ENCODE measurements at places on chromosomes 1 and 21.
A peak's percentile ranks its signal among the peaks of the same experiment; 100 is the strongest.

DNA sequence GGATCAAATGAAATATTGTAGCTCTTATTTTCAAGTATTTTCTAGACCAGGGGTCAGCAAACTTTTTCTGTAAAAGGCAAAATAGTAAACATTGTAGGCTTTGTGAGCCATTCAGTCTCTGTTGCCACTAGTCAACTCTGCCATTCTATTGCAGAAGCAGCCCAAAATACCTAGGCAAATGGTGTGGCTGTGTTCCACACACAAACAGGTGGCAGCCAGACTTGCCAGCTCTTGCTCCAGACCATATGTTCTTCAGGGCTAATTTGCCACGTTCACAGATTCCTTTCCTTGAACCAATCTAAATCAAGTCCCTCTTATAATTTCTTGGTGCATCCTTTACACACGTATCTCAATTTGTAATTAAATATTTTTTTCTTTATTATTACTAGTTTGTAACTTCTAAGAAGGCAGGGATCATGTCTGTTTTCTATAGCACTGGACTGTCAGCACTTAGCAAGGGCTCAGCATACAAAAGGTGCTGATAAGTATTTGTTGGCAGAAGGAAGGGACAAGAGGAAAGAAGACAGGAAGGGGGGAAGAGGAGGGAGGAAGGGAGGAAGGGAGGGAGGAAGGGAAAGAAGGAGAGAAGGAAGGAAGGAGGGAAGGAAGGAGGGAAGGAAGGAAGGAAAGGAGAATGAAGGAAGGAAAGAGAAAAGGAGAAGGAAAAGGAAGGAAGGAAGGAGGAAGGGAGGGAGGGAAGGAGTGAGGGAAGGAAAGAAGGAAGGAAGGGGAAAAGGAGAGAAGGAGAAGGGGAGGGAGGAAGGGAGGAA lies 106.5 kb upstream of the EDEM3 start:
- DNase-seq = no peak

DNA sequence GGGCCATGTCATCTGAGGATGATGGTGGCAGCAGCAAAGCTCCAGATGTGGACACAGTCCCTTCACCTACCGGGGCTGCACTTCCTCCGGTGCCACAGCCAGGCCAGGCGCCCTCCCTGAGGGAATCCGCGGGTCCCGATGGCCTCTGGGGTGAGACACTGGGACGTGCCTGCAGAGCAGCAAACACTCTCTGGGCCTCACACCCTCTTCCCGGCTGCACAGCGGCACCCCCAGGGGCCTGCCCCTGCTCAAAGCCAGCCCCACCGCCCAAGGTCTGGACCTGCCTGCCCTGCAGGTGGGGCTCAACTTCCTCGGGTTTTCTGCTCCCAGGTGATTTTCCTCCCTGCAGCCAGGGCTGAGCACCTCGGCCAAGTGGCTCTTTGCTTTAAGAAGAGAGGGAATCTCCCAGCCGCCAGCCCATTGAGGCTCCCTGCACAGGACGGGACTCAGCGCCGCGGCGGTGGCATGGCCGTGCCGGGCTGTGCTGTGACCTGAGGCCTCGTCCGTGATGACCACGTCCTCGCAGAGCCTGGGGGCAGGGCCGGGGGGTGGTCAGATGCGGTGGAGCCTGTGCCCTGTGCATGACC lies 21.3 kb upstream of the COL18A1 start:
- no peak for DNase-seq

GRCh38 chr1:198361237-198361767 lies 179.2 kb downstream of the ATP6V1G3 start:
- no peak for DNase-seq

DNA sequence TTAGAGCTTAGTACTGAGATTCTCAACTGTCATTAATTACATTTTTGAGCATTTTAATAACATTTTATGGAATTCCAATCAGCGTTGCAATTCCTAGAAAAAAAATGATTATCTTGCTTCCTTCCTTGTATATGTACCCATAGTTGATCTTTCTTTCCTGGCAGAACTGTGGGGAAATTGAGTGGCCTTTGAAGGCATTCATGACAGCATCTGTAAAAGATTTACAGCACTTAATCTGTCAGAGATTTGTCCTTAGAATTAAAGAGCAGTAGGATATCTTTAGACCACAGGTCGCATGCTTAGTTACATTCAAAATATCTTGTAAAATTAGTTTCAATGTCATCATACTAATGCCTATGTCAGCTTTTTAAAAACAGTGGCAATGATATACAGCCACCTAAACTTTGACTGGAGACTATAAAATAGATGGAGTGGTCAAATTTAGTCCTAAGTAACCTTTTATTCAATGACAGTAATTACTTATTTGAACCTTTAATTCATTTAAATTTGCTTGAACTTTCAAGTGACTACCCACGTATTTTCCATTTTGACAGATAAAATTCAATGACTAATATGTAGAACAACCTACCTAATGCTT lies 692.0 kb downstream of the NCAM2 start:
- DNase-seq = no peak

DNA sequence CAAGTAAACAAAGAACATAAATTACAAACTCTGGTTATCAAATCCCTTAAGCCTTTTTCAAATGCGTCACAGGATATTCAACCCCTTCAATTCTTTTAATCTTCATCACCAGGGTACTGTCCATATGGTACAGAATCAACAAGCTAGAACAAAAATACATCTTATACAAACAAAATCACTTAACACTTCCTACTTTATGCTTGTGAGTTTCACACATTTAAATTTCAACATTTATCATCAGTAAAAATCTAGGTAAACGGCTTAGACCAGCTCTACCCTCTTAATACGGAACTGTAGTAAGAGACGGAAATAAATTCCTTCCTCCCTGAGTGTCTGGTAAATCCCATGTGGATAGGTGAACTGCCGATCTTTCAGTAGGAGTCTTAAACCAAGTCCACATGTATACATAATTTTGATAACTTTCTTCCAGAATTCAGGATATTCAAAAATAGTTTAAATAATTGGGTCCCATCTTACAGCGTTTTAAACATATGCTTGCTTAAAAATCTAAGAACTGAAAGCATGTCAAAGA lies 1.0 kb downstream of the CCDC181 start:
- no peak for DNase-seq

GRCh38 chr1:5622412-5622811 lies 369.8 kb downstream of the NPHP4 start:
- no peak for DNase-seq

DNA sequence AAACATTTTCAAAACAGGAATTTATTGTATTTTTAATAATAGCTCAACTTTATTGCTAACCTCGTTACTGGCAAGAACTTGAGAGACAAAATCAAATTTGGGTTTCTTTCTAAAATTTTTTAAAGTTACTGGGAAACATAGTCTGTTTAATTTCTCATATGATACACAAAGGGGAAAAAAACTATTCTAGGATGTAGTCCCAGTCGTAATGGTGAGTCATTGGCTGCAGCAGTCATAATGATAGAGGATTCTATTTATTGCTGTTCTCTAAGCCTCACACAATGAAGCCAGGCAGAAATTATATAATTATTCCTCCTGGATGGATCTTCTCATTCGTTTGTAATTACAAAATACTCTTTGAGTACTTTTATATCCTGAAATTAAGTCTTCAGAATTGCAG lies 326.5 kb upstream of the SGIP1 start:
- no peak for DNase-seq

- no peak for DNase-seq
Observed at GRCh38 chr1:64882574-64883255, 83.6 kb downstream of the JAK1 start.

DNA sequence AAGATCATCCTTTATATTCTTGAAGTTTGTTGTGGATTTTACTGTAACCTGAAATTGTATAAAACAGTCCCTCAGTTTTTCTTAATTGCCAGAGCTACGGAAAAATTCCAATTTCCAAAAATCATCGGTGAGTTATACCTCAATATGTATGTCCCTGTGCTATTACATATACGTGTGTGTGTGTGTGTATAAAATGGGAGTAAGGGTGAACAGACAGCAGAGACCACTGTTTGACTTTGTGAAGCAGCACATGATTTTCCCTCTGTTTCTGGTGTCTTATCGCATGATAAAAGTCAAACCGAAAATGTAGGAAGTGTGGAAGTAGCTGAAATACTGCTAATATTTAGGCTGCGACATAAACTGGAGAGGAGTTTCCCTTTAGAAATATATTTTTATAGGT lies 1.2 kb downstream of the OR2T1 start:
- DNase-seq = no peak

DNA sequence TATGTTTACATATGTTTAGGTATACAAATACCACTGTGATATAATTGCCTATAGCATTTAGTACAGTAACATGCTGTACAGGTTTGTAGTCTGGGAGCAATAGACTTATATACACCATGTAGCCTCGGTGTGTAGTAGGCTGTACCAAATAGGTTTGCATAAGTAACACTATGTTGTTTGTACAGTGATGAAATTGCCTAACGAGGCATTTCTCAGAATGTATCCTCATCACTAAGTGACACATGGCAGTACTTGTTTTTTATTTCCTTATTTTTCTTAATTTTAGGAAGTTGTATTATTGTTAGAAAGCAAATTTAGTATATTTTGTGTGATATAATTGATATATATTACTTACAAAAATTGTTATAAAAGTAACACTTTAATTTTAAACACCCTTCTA lies 840.9 kb downstream of the LTN1 start:
- DNase-seq = no peak

- no peak for DNase-seq
Observed at GRCh38 chr1:202107801-202108731, 14.7 kb upstream of the GPR37L1 start.

DNA sequence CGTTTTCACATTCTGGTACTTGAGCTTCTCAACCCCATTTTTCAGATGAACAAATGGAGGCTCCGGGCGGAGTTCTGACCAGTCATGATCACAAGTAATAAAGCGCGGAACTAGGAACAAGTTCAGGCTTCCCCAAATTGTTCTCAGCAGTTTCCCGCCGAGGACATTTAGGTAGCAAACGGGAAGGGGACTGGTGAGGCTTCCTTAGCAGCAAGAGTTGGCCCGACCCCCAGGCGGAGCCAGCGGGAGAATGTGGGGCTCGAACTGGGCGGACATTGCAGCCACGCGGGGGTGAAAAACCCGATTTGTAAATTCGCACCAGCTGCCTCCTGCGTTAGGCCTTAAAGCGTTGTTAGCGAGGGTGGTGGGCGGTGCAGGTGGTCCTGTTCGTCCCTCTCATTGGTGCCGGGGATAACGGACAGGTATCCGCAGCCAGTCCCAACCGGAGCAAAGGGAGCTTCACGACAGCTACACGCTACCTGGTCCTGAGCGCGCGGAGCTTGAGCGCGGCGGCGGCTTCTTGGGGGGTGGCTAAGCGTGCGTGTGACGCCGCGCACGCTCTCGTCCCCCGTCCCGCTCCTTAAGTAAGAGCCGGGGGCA lies 15.3 kb downstream of the SEMA6C start:
- DNase-seq = peak; percentile 76

DNA sequence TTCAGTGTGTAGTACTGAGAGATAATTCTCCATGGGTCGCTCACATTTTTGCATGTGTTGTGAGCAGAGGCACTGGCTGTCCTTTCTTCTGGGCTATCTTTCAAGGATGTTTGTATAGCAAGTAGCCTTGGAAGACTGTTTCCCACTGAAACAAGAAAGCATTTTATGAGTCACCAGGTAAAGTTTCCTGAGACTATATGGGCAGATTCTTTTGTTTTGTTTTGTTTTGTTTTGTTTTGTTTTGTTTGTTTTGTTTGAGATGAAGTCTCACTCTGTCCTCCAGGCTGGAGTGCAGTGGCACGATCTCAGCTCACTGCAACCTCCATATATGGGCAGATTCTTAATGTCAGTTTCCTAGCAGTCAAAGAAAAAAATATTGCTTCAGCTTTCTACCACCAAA lies 912.6 kb downstream of the TTLL7 start:
- DNase-seq = no peak

DNA sequence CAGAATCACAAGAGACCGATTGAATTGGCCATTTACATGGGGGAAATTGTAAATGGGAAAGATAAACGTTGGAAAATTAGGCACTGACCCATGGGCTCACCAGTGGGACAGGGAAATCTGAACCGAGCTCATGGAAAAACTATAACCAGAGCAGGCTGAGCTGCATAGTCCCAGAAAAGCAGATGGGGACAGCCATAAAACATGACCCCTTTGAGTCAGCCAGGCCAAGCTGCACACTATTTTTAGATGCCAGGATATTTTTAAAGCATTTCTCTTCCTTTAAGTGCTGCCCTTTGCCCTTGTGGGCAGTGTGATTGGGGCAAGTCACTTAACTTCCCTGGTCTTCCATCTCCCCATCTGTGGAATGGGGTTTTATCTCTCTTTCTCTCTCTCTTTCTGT lies 184.1 kb downstream of the FOXD2 start:
- DNase-seq = no peak

DNA sequence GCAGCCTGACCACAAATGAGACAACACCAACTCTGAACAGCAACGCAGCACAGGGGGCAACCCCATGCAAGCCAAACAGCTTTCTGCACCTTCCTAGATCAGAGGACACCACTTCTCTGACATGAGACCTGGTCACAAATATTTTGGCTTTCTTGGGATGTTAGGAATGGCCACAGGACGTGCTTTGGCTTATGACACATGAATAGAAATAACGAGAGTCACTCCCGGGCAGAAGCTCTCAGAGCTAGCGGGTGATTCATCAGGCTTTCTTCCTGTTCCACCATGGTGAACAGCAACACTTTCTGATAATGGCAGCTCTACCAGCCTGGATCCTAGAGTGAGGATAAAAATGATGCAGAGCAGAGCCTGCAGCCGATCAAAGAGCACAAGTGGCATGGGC lies 39.4 kb downstream of the PAFAH2 start:
- DNase-seq = no peak

DNA sequence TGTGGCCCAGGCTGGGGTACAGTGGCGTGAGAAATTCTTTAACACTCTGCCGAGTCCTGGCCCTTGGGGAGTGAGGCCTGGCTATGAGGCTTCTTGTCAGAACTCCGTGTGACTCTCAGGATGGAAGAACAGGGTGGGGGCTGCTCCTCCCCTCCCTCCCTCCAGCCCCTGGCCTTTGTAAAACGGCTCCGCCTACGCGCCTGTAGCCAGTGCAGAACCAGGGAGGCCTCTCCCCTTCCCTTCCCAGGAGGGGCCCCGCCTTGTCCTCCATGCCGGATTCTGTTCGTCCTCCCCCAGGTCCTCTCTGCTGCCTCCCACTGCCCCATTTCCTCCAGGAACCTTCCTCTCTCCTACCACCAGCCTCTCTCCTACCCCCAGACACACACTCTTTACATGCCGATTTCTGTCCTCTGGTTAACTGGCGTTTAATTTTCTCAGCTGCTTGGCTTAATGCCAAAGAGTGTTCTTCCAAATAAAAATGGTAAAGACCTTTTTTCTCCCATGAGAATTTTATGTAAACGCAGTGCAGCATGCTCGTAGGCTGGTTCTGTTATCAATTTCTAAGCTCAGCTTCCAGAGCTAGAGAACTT lies 21.0 kb downstream of the PDE9A start:
- no peak for DNase-seq

GRCh38 chr1:30132602-30133286 lies 590.6 kb downstream of the MATN1 start:
- DNase-seq = no peak

- no peak for DNase-seq
Observed at GRCh38 chr1:54054438-54054749, 986 bp downstream of the TCEANC2 start.

DNA sequence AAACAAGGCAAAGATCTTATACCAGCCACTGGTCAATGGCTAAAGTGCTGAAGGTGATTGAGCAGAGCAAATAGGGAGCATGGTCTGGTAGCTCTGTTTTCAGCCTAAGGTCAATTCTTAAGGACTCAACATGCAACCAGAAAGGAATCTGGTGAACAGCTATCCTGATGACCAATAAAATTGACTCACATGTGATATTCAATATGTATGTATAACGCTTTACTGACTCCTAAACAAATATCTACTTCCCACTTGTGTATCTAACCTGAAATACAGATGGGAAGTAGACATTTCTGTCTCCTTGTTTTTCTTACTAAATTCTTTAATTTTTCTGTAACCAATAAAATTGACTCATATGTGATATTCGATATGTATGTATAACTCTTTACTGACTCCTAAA lies 24.9 kb upstream of the CTH start:
- DNase-seq = no peak

Measured in activated T-cell treated with anti-CD3 and anti-CD28 coated beads, Interleukin-2, amount 50 U/mL, for 1 hour (primary cell).